Stimulated activated CD4-positive, alpha-beta T cell treated with anti-CD3 and anti-CD28 coated beads, Interleukin-12 subunit alpha, Interleukin-12 subunit beta, amount 100 ng/mL, for 24 hours (primary cell): ENCODE measurements at places on chromosomes 5 and 9.
A peak's percentile ranks its signal among the peaks of the same experiment; 100 is the strongest.

DNA sequence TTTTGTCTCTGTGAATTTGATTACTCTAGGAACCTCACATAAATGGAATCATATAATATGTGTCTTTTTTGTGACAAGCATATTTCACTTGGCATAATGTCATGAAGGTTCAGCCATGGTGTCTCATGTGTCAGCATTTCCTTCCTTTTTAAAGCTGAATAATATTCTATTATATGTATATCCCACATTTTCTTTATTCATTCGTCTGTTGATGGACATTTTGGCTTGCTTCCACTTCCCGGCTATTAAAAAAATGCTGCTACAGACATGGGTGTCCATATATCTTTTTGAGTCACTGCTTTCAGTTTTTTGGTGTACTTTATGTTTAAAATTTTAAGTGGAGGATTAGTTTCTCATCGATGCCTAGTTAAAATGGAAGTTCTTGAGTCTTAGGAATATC, 59.8 kb upstream of the C5orf63 start:
- no peak for DNase-seq

- no peak for DNase-seq
These were observed 10.0 kb downstream of the DMXL1 start for GRCh38 chr5:119080936-119081335.

GRCh38 chr9:126155756-126156664, 170.6 kb upstream of the MVB12B start:
- no peak for DNase-seq

DNA sequence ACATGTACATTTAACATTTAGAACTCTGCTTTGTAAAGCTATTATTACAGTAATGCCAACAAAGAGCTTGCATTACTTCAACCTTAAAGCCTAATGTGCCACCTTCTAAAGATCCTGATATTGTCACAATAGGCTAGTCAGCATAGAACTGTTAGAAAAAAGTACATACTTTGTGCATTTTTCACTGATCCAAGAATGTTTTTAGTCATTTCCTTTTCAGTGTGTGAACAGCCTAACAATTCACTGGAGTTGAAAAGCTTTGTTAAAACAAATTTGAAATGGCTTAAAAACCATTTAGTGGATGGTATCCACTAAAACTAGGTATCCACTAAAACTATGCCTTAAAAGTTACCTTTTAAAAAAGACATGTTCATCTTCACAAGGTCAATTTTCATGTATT, 4.5 kb downstream of the RPS6 start:
- DNase-seq, result no peak

GRCh38 chr9:117377046-117377445, 37.8 kb downstream of the ASTN2 start:
- DNase-seq, result no peak

GRCh38 chr5:81779125-81779915, 28.4 kb upstream of the SSBP2 start:
- peak; percentile 6 for DNase-seq

DNA sequence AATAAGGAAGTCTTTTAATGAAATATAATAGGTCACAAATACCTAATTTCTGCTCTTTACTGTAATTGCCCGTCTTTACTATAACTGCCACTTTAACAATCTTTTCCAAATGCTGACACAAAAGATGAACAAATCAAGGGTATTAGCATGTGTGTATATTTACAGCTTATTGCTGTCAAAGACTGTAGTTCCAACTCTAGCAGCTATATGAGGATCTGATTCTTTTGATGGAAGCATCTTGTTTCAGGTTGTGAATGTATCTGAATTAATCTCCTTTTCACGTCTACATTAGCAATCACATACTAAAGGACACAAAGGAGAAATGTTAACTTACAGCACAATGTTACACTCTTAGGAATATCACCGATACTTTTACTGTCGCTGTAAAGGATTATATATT, 27.9 kb downstream of the RFX3 start:
- DNase-seq, result no peak

GRCh38 chr5:40503439-40503838, 176.3 kb upstream of the PTGER4 start:
- no peak for DNase-seq

DNA sequence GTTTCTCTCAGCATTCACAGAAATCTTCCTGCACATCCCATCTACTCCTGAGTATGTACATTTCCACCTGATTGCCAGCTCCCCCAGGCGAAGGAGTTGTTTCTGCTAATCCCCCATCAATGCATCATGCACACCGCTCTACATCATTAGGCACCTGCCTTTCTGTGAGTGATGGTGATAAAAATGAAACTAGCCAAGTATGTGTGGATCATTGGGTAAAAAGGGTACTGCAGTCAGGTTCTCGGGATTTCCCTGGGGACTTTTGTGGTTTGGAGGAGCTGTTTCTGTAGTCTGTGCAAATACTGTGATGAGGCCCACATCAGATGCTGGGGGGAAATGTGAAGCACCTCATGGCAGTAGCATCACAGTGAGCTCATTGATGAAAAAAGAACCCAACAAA, 30.4 kb downstream of the CAMK4 start:
- peak; percentile 60 for DNase-seq

DNA sequence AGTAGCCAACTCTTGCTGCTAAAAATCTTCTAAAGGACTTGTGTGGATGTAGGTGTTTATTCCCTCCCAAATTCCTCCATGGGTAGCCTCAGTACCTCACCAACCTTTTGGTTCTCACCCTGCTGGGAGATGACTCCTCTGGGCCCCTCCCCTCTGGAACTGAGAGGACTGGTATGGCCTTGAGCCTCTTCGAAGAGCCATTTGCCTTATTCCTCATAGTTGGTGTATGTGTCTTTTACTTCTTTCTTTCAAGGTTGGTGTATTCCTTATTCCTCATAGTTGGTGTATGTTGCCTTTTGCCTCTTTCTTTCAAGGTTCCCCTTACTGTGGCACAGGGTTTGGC, 48.3 kb downstream of the GNAQ start:
- no peak for DNase-seq

DNA sequence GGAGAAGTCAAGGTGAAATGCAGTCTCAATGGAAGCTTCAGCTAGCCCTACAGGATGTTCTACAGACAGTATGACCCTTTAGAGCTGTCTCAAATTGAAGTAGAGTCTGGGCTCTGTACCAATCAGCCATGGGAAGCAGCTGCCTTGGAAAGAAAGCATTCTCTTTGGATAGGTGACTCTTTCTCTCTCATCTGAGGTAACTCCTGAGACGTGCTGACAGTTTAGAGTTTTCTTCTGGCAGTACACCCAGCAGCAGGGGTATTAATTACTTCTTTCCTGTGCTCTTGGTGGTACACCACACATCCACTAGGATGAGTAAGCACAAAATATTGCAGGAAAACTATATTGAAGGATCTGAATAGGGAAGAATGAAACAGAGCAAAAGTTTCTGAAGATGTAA, 329.6 kb upstream of the RGMB start:
- DNase-seq, result no peak

GRCh38 chr5:16797951-16798350, 138.1 kb downstream of the MYO10 start:
- no peak for DNase-seq

- DNase-seq, result no peak
These were observed 10.0 kb upstream of the LECT2 start for GRCh38 chr5:135964670-135965320.

GRCh38 chr9:127147251-127147650, 24.8 kb upstream of the ANGPTL2 start:
- no peak for DNase-seq

- no peak for DNase-seq
These were observed 244.4 kb downstream of the FANCC start for GRCh38 chr9:95073042-95073607.

DNA sequence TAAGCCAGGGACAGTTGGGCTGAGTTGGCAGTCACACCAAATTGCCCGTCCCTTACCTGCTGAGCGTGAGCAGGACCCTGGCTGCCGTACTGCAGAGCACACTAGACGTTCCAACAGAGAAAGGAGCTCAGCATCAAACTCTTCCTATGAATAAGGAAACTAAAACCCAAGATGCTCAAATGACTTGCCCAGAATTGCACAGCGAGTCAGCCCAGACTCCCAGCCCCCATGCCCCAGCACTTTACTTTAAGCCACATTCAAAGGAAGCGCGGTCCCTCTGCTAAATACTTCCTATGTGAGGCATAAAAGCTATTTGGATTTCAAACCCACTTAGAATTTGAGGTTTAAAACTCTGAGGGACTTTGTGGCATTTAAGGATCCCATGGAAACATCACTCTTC, 23.9 kb downstream of the PAX5 start:
- no peak for DNase-seq

DNA sequence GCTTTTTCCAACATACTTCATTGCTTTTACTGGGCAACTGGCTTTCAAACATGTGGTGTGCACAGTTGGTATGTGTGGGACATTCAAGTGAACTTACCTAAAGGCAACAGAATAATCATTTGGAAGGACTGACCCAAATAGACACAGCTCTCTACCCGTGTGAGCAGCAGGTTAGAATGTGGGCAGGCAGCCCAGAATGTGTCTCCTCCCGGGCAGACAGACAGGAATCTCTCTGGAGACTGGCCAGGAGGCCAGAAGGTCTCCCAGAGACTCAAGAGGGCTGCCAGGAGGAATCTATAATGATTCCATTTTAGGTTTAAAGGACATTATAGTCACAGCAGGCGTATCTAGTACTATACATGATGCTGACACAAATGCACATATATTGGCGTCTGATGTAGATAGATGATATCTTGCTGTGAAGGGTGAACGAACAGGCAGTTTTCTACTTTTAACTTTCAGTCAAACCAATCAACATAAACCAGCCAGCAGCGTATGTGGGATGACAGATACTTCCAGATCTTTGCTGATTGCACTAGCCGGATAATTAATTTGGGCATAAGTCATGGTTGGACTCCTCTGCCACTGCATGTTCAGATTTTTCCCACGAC, 297.4 kb upstream of the ZNF608 start:
- DNase-seq, result no peak
